ENCODE measurements at places on chromosomes 16 and 17.

GRCh38 chr16:28875134-28876018, 2.9 kb upstream of the ATP2A1 start:
- no peak for DNase-seq

DNA sequence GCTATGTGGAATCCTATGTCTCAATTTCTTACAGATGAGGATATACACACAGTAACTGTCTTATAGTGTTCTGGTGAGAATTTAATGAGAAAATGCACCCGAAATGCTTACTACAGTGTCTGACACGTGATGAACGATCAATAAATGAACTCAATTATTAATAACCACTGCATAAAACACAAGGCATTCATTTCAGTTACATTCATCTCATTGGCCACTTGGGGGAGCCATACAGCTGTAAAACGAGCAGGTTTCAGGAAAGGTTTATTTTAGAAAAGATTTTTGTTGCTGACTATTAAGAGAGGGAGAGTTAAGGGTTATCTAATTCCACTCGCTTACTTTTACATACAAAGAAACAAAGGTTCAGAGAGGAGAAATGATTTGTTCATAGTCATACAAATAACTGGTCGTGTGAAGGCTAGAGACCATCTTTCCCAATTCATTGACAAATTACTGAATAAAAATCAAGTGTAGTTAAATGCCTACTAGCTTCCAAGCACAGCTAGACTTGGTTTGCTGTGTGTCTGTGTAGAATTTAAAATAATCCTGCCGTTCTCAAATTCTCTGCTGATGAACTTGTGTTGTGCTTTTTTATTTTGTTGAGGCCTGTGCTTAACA, 160.1 kb downstream of the MAP2K4 start:
- no peak for DNase-seq

- DNase-seq: no peak
Observed at GRCh38 chr16:75477680-75478473, 13.4 kb upstream of the TMEM170A start.

GRCh38 chr17:82006468-82007227, 16.0 kb downstream of the CENPX start:
- DNase-seq: no peak

- DNase-seq: no peak
Observed at GRCh38 chr17:43860927-43861622, 14.1 kb downstream of the CD300LG start.

DNA sequence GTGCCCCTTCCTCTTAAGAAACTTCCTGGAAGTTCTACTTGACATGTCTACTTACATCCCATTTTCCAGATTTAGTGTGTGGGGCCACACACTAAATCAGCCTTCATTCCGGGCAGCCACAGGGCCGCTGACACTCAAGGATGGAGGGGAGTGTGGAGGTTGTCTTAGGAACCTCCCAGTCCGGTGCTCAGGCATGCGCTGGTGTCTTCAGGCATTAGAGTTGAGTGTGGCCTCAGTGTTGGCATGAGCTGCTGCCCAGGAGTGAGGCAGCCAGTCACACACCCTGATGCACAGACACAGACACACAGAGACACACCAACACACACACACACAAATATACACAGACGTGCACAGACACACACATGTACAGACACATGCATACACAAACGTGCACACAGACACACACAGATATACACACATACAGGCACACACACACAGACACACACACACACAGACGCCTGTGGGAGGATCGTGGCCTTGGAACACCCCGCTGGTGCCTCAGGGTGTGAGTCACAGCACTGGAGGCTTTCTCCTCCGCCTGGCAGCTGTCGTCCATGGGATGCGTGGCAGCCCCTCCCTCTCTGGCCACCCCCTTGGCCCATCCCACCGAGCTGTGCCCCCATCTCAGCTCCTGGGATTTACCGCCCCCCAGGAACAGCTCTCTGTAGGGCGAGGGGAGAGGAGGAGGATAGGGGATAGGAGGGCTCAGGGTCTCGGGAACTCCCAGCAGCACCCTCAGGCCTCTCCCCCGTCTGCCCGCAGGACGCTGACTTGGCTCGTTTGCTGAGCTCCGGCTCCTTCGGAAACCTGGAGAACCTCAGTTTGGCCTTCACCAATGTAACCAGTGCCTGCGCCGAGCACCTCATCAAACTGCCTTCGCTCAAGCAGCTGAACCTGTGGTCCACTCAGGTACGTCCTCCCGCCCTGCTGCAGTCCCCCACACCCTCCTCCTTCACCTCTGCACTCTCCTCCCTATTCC, 75.6 kb upstream of the PLCG2 start:
- DNase-seq: no peak

- no peak for DNase-seq
Observed at GRCh38 chr16:60137891-60138290, 1403.8 kb upstream of the GOT2 start.

- no peak for DNase-seq
Observed at GRCh38 chr17:57044976-57045867, 39.8 kb upstream of the AKAP1 start.

DNA sequence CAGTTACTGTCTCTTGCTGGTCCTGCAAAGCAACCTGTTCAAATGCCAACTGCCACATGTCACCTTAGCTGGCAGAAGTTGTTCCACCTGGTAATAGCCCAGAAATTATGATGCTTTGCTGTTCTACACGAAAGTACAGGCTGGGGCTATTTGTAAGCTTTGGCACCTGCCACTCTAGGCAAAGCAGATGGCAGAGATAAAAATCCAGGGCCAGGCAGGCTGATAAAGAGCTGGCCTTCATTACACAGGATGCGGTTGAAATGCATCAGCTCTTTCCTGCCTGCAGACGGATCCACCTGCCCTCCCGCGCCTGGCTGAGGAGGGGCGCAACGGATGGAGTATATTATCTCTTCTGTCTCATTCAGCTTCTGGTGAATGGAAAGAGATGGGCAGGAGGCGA, 29.3 kb upstream of the KDM8 start:
- DNase-seq: no peak

DNA sequence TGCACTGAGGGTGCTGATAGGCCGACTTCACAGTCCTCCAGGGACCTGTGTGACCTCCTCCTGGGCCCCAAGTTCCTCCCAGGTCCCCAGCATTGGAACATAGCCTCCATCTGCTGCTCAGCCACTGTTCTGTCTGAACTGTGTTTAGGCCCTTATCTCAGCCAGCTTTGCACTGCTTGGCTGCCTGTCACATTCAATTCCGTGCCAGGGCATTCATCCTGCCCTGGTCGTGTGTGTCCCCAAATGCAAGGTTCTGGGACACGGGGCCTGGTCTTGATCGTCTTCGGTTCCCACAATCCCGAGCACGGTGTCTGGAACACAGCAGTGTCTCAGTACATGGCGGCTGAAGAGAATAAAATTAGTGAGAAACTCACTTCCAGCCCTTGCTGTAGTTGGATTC, 69.9 kb upstream of the NFAT5 start:
- no peak for DNase-seq

- no peak for DNase-seq
Observed at GRCh38 chr16:58087209-58087913, 41.8 kb downstream of the CFAP20 start.

GRCh38 chr17:73261617-73261951, at the start of gene CPSF4L:
Gene CPSF4L (minus strand): TSS chr17:73261880. CDS start chr17:73261818, 62 bp downstream.
- DNase-seq: no peak

DNA sequence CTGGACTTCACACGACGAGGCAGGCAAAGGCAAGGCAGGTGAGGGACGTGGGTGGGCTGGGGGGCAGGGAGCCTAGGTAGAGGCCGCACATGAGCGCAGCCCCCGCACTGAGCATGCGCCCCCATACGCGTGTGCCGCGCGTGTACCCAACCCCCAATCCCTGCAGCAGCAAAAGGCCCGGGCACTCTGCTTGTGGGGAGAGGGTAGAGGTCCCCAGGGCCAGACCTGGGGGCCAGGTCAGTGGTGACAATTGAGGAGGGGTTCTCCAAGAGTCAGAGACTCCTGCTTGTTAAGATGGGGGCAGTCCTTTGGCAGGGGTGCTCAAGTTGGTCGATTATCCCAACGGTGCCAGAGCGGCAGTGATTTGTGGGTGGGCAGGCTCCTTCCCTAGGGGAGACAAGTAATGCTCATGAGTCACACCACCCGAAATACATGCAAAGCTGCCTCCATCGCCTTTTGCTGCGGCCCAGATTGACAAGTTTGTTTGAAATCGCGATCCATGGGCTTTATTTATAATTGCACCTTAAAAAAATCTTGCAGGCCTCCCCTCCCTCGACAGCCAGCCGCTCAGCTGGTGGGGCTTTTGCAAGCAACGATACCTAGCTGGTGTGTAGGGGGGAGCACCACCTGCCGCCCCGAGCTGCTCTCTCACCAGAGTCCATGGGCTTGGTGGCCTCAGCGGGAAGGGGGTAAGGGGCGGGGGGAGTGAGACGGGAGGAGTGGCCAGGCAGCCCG, 1.1 kb upstream of the GIT1 start:
- DNase-seq: no peak

- DNase-seq: no peak
Observed at GRCh38 chr16:15947983-15948509, 1.4 kb upstream of the ABCC1 start.

DNA sequence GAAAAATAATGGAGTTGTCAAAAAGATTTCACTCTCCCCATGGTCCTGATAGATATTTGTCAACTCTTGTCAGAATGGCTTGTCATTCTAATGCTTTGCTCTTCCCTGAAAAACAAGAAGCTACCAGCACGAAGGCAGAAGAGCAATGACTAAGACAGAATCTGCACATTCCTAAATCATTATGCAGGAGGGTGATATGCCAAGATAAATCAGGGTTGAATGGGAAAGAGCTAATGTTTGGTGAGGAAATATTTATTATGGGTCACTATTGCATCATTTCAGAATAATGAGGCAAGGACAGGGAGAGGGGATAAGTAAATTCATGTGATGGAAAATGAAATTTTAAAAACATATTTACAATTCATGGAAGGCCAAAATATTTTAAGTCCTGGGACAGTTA, 297.5 kb upstream of the XYLT1 start:
- DNase-seq: no peak

- no peak for DNase-seq
Observed at GRCh38 chr17:80219763-80220053, 425 bp downstream of the SGSH start.

- no peak for DNase-seq
Observed at GRCh38 chr17:1703063-1703462, 7.1 kb downstream of the TLCD2 start.

DNA sequence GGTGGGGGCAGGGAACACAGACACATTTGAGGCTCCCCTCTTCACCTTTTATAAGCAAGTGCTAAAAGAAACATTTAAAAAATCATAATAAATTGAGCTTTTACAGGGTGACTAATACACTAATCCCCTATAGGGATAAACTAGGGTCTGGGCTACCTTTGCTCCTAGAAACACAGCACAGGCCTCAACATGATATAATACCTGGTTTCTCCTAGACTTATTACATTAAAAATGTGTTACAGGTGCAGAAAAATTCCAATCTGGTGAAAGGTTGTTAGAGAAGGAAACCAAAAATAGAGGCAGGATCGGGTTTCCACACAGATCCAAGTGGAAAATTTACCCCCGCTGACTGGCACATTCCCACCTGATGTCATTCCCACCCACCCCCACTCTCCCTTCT, 124.7 kb upstream of the NOG start:
- no peak for DNase-seq

DNA sequence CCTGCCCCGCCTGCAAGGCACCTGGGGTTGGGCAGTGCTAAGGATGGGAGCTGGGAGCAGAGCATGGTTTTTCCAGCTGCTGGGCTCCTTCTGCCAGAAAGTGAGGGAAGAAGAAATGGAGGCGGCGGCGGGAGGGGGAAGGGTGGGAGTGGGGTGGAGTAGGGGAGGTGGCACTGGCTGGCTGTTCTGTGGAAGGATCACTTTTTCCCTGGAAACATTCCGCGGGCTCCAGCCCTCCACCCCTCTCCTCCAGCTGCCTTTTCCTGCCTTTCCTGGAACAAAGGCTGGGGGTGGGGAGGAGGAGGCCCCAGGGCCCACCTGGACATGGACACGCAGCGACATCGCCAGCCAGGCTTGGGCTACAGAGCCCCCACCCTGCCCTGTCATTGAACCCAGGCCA, 41.1 kb downstream of the CFAP20 start:
- DNase-seq: no peak

GRCh38 chr16:3906363-3906762, 25.9 kb upstream of the CREBBP start:
- no peak for DNase-seq

GRCh38 chr16:85372627-85373372, 240.3 kb upstream of the GSE1 start:
- no peak for DNase-seq

- peak; percentile 12 for DNase-seq
Observed at GRCh38 chr16:38941-39892, 14.2 kb downstream of the POLR3K start.

GRCh38 chr17:60304502-60304901, 87.4 kb downstream of the USP32 start:
- DNase-seq: no peak

- no peak for DNase-seq
Observed at GRCh38 chr16:14449334-14449733, 180.7 kb downstream of the PARN start.

GRCh38 chr16:58085584-58086251, 43.5 kb downstream of the CFAP20 start:
- DNase-seq: no peak

DNA sequence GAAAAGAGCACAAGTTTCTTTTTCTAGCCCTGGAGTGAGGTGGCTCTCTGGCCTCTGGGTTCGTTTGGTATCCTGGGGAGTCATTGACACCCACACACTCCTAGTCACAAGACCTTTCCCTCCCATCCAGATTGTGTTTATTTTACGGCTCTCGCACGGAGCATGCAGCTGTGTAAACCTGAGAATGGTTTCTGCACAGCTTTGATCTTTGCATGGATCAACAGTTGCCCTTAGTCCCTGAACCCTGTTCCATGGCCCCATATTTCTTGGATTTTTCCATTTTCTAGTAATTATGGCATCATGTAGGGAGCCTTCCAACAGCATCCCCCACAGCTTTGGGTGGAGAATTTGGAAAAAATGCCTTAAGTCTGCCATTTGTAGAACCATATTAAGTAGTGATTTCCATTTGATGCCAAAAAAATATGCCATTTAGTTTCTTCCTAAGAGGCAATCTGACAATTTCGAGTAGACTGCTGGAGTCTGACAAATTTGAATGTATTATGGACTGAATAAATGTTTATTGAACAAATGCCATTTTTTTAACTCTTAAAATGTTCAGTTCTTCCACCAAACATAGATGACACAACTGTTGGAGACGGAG, 197.7 kb downstream of the WWOX start:
- no peak for DNase-seq

DNA sequence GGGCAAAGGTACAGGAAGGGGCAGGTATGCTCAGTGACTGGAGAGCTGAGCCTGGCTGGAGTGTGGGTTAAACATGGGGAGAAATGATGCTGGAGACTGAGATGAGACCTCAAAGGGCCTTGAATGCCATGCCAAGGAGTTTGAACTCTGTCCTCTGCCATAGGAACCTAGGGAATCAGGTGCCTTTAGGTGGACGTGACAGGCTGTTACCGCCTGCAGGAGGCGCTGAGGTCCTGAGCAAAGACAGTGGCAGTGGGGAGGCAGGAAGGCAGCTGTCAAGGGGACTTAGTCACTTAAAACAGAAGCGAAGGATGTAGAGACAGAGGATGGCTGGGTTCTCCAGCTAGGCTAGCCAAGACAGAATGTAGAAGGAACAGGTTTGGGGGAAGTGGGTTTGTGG, 9.1 kb downstream of the PSMB3 start:
- no peak for DNase-seq

GRCh38 chr16:22849517-22849916, 35.6 kb downstream of the HS3ST2 start:
- DNase-seq: no peak

Data from stimulated activated CD4-positive, alpha-beta T cell treated with anti-CD3 and anti-CD28 coated beads, Interleukin-1b, Interleukin-23, amount 100 ng/mL, for 24 hours (primary cell).